ENCODE measurements at places on chromosomes 12 and 14.

DNA sequence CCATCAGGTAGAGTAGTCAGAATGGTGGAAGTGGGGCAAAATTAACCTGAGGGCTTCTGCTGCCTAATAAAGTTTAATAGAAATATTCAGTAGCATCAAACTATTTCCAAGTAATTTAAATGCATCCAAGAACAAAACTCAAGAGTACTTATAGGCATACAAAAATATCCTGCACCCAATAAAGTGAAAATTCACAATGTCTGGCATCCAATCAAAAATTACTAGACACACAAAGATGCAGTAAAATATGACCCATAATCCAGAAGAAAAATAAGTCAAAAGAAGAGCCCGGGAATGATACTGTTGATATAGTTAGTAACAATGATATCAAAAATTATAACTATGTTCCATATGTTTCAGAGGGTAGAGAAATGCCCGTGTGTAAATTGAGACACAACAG, 95.3 kb downstream of the TMEM117 start:
- DNase-seq, result no peak

GRCh38 chr14:65496178-65496993, 83.9 kb downstream of the FUT8 start:
- no peak for DNase-seq

GRCh38 chr12:34354239-34355200, 332.2 kb downstream of the ALG10 start:
- no peak for DNase-seq

DNA sequence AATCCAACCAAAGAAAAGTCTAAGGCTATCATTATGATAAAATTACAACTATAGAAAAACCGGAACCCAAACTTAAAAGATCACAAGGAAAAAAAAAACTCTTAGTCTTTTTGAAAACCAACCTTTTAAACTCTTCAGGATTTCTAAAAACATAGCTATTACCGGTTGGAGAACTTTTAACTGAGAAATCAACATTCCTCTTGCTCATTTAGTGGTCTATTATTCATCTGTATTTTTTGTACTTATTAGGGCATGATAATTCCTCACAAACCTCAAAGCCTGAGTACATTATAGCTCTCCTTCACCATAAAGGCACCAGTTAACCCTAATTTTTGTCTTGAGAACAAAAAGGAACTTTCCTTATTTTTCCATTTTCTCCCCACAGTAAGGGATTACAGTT, 10.4 kb downstream of the LUM start:
- DNase-seq, result no peak

GRCh38 chr12:43210485-43211192, 341.4 kb downstream of the ADAMTS20 start:
- no peak for DNase-seq

GRCh38 chr12:92973614-92974013, 44.5 kb upstream of the EEA1 start:
- no peak for DNase-seq

DNA sequence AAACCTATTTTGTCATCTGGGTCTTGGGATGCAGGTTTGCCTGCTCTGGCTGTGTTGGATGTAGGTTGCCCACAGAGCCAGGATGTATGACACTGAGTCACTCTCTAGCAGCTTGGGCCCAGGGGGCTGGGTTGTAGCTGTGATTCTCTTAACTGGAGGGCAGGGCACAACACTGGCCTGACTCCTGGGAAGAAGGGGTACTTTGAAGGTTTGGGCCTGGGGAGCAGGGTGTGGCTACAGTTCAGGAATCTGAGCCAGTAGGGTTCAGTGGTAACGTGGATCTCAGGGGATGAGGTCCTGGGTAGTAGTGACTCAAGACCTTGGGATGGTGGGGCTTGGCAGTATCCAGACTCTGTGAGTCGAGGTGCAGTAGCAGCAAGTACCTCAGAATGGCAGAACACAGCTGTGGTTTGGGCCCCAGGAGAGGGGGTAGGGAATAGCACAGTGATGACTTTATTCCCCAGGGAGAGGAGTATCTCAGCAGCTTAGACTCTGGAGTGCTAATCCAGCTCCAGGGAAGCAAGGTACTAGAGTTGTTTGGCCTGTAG, 25.7 kb downstream of the TBC1D15 start:
- DNase-seq, result no peak

DNA sequence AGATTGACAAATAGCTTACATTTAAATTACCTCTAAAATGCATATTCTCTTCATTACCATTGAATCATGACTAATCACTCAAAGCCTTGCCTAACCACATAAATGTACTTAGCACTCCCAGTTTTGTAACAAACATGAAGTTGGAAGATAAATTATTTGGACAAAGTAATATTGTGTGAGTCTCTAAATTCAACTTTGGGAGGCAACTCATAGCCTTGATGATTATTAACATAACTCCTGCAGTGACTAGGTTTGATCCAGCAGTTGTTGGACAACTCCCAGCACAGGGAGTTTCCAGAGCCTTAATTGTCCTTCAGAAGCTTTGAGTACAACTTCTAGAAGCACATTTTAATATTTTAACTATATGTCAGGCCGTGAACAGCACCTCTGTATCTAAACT, 153.4 kb upstream of the PDZRN4 start:
- no peak for DNase-seq

- DNase-seq, result no peak
Measured at GRCh38 chr12:94745562-94745961, 95.2 kb upstream of the TMCC3 start.

- DNase-seq, result no peak
Measured at GRCh38 chr12:94714378-94715114, 64.2 kb upstream of the TMCC3 start.

DNA sequence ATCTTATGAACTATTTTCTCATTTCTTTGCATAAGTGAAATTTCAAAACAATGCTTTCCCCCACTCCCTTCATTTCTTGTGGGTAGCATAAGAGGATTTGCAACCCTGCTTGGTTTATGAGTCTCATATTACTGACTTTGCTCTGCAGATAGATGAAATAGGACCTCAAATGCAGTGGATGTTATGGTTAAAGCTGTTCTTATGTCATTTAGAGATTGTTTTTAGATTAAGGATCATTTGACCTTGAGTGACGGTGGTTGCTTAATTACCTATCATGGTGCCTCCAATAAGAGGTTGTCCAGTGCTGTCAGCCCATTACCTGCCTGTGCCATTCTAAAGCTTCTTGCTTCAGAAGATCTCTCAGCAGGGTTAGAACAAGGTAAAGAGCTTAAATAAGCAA, 351.4 kb upstream of the ATP2B1 start:
- no peak for DNase-seq

GRCh38 chr14:104096751-104097700, 11.5 kb downstream of the ASPG start:
- DNase-seq, result no peak

Measured in NCI-H1436 treated with DMSO at 0.1 percent for 48 hours (cell line).